KG1 (cell line): ENCODE measurements at places on chromosomes 16 and 17.

GRCh38 chr17:76147211-76148014 is 6.4 kb upstream of the FOXJ1 start:
- DNase-seq: no peak

GRCh38 chr17:69228018-69228417 is 606 bp downstream of the ABCA10 start:
- DNase-seq: no peak

- DNase-seq: no peak
Observed at GRCh38 chr17:81681672-81682071, 1.9 kb downstream of the ARL16 start.

- no peak for DNase-seq
Observed at GRCh38 chr16:23505671-23506605, 4.4 kb downstream of the GGA2 start.

DNA sequence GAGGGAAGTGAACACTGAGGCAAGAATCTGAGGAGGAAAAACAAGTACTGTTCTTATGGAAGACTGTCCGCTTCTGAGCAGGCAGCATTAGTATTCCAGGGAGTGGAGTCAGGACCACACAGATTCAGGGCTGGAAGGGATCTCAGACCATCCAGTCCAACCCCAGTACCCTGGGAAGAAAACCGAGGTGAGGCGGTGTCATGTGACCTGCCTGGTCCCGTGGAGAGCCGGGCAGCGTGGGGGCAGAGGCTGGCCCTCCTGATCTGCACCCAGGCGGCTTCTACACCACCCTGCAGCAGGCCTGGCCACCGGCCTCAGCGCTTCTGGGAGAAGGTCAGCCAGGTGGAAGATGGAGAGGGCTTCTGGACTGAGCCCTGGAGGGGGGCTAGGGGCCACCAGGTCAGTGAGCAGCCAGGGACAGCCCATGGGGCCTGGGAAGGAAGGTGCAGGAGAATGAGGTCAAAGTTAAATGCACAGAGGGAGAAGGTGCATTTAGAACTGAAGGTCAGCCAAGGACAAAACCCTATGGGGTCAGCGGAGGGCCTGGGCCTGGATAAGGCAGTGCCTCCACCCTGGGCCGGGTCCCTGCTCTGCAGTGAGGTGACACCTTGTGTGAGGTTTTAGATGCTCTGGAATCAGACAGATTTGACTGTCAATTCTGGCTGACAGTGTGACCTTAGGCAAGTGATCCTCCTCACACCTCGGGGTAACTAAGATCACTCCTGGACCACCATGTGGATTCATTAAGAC is 45.9 kb downstream of the VAC14 start:
- DNase-seq: no peak

DNA sequence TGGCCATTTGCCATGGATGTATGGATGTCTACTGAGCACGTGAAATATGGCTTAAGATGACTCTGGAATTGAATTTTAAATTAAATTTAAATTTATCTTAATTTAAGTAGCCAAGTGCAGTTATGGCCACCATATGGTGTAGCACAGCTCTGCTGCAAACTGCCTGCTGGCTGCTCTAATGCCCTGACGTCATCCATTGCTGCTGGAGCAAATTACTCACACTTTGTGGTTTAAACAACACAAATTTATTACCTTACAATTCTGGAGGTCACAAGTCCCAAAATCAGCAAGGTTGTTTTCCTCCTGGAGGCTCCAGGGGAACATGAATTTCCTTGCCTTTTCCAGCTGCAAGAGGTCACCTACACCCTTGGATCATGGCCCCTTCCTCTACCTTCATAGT is 679.3 kb upstream of the EEF2KMT start:
- no peak for DNase-seq

GRCh38 chr16:85798283-85798776 is 1.0 kb downstream of the EMC8 start:
- no peak for DNase-seq
